ENCODE measurements at places on chromosomes 6 and 20.

GRCh38 chr6:138631566-138631965 lies 132.3 kb upstream of the NHSL1 start:
- no peak for DNase-seq

GRCh38 chr6:42217157-42217518 lies 523 bp downstream of the MRPS10 start:
- DNase-seq, result no peak

DNA sequence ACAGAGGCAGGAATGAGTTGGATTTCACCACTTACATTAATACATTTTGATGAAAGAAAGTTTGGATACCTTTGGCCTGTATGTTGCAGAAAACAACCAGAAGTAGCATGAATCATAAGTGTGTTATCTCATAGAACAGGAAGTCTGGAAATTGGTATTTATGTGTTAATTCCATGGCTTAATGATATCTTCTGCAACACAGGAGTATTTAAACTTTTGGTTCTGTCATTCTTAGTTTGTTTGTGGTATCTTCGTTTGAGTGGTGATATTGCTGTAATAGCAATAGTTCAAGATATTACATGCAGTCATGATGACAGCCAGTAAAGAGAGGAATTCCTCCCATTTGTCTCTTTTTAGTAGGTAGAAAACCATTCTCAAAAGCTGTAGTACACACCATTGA lies 177.3 kb downstream of the CDKAL1 start:
- DNase-seq, result no peak

GRCh38 chr20:41879123-41879522 lies 260.9 kb upstream of the CHD6 start:
- DNase-seq, result no peak

GRCh38 chr6:72382602-72383529 lies 239.0 kb upstream of the KCNQ5 start:
- DNase-seq, result no peak

- DNase-seq, result no peak
Observed at GRCh38 chr20:53104884-53105283, 132.7 kb downstream of the TSHZ2 start.

GRCh38 chr6:137046871-137047412 lies 2.2 kb upstream of the IL20RA start:
- DNase-seq, result no peak

DNA sequence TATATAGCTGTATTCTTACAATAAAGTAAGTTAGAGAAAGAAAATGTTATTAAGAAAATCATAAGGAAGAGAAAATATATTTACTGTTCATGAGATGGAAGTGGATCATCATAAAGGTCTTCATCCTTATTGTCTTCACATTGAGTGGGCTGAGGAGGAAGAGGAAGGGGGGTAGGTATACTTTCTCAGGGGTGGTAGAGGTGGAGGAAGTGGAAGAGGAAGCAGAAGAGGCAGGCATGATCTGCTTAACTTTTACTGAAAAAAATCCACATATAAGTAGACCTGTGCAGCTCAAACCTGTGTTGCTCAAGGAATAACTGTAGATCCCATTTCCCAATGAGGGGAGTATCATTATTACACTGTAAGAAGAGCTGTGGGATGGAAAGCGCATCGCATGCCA lies 714.2 kb downstream of the KIF16B start:
- DNase-seq, result no peak

GRCh38 chr20:3658716-3659491 lies 4.3 kb downstream of the GFRA4 start:
- DNase-seq, result no peak

GRCh38 chr20:52056203-52057062 lies 135.1 kb downstream of the ZFP64 start:
- DNase-seq, result no peak

DNA sequence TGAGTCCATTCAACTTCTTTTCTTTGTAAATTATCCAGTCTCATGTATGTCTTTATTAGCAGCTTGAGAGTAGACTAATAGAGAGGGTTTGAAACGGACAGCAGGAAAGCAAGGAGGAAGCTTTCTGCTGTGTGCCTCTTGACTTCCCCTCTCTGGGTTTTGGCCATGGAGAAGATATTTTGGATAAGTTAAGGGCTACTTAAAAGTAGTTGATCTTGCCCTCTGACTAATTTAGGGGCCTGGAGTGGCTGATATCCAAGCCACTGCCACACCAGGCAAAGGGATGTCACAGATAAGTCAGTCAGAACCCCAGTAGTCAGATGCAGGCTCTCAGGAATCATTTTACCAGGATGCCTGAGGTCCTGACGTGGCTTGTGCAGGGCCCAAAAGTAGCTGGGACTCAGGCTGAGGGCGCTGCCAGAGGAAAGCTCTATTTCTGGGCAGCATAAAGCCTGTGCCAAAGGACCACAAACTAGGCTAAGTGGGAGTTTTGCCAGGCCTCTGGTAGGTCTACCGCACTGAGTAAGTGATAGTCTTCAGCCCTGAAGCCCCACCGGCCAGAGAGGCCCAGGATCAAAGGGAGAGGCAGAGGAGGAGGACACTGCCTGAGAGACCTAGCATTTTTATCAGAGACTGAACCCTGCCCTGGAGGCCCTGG lies 41.6 kb upstream of the IYD start:
- DNase-seq, result no peak

DNA sequence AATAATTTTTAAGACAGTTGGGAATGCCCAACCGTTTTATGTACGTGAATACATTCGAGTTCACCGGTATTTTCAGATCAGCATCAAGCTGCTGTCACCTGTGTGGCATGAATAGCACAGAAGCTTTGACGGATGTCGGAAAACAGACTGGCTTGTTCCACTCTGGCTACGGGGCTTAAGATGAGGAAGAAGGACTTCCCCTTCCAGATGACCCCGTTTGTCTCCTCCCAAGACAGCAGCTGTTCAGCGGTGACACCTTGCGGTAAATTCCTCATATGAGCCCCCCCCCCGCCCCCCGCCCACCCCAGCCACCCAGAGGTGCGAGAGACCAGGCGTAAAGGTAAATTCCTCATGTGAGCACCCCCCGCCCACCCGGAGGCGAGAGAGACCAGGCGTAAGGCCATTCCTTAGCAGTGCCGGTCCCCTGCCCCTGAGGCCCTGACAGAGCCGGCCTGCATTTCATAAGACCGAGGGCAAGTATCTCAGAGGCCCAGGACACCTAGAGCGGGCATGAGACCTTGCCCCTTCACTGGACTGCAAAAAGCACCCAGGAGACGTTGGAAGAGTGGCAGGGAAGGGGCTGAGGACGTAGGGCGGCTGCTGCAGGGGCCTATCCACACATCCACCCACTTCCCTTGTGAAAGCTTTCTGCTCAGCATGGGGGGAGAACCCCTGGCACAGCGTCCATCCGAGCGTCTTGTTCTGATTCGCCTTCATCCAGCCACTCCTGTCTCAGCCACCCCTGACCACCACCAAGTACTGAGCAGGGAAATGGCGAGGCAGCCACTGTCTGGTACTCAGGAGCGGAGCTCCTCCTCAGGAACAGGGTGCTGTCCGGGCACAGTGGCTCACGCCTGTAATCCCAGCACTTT lies 7.3 kb upstream of the PCMTD2 start:
- no peak for DNase-seq

DNA sequence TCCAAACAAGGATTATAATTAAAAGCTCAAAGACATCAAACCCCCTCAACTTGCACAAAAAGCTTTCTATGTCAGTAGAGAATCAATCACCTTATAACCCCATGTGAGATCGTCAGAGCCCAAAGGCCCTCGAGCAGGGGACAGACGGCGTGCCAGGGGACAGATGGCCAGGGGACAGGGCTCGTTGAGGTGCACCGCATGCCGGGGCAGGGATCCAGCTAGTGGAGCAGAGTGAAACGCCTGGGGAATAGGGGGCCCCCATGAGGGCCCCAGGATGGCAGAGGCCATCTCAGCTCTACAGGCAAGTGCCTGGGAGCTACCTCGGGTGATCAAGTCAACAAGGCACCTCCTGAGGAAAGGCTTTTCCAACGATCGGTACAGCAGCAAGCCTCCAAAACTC lies 28.6 kb downstream of the DIDO1 start:
- DNase-seq, result no peak

DNA sequence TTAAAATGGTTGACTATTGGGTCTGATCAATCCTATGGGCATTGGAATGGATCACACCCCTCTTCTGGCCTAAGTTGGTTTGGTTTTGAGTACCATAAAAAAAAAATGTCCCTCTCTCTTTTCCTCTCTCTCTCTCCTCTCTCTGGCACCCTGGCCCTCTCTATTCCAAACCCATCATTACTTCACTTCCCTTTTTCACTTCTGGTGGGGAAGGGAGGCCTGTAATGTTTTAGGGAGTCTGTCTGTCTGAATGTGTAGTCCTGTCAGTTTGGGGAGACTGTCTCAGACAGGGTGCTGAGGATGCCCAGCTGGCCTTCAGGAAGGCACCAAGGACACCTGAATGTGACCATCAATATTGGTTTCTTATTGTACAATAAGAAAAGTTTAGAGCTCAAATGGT lies 165.8 kb downstream of the CD24 start:
- no peak for DNase-seq

- DNase-seq, result no peak
Observed at GRCh38 chr6:44211284-44211683, 5.4 kb upstream of the MYMX start.

DNA sequence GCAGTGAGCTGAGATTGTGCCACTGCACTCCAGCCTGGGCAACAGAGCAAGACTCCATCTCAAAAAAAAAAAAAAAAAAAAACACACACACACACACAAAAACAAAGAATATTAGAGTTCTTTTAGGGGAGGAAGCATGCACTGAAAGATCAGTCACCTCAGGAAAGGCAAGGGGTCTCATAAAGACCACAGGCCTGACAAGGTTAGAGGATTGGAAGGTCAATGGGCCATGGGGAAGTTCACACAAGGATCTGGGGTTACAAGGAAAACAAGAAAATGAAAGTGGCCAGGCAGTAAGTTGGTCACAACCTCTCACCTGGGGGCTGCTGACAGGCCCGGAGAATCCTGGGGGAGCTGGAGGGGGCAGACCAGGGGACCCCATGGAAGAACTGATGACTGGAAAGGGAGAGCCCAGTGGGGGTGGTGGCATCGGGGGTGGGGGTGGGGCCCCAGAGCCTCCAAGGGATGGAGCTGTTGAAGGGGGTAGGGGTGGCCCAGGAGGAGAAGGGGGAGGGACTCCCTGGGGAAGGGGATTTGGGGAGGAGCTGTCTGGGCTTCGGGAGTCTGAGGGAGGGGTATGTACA lies 1.5 kb downstream of the RXRB start:
- DNase-seq, result no peak

- no peak for DNase-seq
Observed at GRCh38 chr6:72683797-72684196, 61.9 kb downstream of the KCNQ5 start.

- DNase-seq, result no peak
Observed at GRCh38 chr6:53033764-53034163, 31.4 kb upstream of the FBXO9 start.

- DNase-seq, result no peak
Observed at GRCh38 chr6:92647630-92648029, 771.7 kb downstream of the EPHA7 start.

- DNase-seq, result no peak
Observed at GRCh38 chr20:57000441-57000968, 265.9 kb downstream of the BMP7 start.

- no peak for DNase-seq
Observed at GRCh38 chr20:53299831-53300230, 293.8 kb downstream of the ZNF217 start.

DNA sequence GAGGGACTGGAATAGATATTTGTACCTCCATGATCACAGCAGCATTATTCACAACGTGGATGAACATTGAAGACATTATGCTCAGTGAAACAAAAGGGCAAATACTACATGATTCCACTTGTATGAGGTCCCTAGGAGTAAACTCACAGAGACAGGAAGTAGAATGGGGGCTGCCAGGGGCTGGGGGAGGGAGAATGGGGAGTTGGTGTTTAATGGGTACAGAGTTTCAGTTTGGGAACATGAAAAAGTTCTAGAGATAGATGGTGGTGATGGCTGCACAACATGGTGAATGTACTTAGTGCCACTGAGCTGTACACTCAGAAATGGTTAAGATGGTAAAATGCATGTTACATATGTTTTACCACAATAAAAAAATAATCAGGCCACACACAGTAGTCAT lies 164.3 kb upstream of the RREB1 start:
- no peak for DNase-seq

DNA sequence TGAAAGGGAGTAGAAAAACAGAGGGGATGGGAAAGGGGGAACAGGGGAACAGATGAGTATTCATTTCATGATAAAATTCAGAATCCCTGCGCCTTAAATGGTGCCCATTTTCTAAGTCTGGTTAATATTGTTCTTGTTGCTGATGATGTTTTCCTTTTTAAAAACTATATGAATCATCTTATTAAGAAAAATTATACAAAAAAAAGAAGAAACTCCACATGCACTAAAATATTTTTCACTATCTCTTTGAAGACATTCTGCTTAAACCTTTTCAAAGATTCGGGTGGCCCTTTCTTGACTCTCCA lies 1.1 kb upstream of the TFAP2B start:
- no peak for DNase-seq

- no peak for DNase-seq
Observed at GRCh38 chr6:79239536-79240168, 5.2 kb upstream of the HMGN3 start.

GRCh38 chr20:62874964-62875344 lies 13.3 kb upstream of the TCFL5 start:
- DNase-seq, result no peak

DNA sequence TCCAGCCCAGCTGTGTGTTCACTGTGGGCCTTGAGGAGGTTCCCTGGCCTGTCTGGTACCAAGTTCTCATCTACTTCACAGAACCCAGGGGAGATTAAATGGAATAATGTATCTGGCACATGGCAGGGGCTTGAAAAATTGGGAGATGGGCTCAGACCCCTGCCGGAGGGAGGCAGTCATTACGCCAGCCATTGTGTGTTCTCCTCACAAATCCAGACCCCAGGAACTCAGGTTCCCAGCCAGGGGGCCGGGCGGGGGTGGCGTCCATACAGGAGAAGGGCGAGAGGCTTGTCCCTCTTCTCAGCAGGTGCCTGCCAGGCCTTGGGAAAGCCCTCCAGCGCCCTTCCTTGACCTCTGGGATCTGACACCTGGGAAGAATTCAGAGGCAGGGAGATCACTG lies 8.1 kb downstream of the NOL4L start:
- DNase-seq, result no peak

- DNase-seq, result no peak
Observed at GRCh38 chr20:36043441-36043840, 75.1 kb downstream of the CNBD2 start.

- DNase-seq, result no peak
Observed at GRCh38 chr6:156658186-156658965, 118.8 kb upstream of the ARID1B start.

- no peak for DNase-seq
Observed at GRCh38 chr6:51200676-51201075, 382.0 kb downstream of the TFAP2B start.

- no peak for DNase-seq
Observed at GRCh38 chr6:54060286-54060685, 51.0 kb upstream of the MLIP start.

DNA sequence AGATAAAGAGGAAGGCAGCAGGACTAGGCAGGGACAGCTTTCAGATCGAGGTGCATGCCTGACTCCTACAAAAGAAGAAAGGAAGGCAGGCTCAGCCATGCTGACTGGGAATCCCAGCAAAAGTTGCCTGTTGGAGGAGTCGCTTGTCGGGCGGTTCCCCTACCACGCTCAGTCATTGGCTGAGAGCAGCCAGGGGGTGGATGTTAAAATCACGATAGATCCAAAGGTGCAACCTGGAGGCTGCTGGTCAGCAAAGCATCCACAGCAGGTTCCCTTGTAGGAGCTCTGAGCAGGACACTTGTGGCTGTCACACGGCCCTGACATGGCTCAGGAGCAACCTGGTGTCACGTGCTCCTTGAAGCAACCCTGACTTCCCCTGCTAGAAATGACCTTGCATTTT lies 74.6 kb downstream of the ISM1 start:
- DNase-seq, result no peak

Measured in stimulated activated CD4-positive, alpha-beta T cell treated with anti-CD3 and anti-CD28 coated beads, Interleukin-15, amount 100 ng/mL, for 1 hour (primary cell).